ENCODE measurements at places on chromosomes 6 and 20. TPM values are rescaled to one million over a fixed set of nuclear protein-coding genes. Genes with fewer than 3 reads are reported as not detected.
A peak's percentile ranks its signal among the peaks of the same experiment; 100 is the strongest.

The TSBP1 gene
- not detected for polyA plus RNA-seq

DNA sequence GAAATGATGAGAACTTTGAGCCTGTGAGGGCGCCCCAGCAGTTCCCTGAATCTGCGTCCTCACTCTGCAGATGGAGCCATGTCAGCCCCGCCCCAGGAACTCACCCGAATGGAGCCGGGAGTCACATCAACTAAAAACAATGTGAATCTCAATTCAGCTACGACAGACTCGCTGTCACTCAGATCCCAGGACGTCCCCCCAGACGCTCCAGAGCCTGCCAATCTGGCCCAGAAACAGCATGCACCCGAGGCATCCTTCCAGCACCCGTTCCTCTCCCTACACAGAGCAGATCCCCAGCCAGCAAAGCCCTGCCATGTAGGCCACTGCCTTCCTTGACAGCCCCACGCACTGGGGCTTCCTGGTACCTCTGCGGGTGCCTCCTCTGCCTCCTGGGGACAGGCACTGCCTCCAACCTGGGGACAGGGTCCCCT lies 248.0 kb downstream of the TTLL2 start:
- DNase-seq, result no peak

DNA sequence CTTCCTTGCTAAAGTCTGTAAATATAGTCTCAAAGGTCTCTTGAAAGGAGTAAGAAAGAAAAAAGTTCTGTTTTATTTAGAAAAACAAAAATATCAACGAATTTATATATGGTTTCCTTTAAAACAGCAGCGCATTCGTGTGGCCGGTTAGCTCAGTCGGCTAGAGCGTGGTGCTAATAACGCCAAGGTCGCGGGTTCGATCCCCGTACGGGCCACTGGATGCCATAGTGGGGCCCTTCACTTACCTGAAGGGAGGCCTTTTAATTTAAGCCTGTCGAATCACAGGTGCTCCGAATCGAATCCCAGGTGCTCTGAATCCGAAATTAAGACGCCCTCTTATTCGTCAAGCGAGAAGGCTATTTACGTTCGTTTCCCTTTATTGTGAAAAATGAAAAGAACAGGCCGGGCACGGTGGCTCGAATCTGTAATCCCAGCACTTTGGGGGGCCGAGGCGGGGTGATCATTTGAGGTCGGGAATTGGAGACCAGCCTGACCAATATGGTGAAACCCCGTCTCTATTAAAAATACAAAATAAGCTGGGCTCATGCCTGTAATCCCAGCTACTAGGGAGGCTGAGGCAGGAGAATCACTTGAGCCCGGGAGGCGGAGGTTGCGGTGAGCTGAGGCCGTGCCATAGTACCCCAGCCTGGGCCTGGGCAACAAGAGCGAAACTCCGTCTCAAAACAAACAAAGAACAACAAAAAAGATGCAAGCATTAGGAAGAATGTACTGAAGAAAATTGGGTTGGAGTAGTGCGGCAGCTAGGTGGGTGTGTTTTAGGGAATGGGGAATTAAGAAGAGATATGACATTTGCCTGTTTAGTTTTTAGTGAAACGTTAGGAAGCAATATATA lies 195.8 kb upstream of the ZNF184 start:
- no peak for DNase-seq

The TAGAP gene
- polyA plus RNA-seq, result 0.32 TPM

GRCh38 chr6:4687989-4688947 lies 87.9 kb upstream of the CDYL start:
- DNase-seq, result no peak

- DNase-seq, result no peak
Measured at GRCh38 chr6:111429571-111429970, 53.4 kb downstream of the REV3L start.

GRCh38 chr6:47321577-47321976 lies 11.9 kb upstream of the TNFRSF21 start:
- DNase-seq, result no peak

DNA sequence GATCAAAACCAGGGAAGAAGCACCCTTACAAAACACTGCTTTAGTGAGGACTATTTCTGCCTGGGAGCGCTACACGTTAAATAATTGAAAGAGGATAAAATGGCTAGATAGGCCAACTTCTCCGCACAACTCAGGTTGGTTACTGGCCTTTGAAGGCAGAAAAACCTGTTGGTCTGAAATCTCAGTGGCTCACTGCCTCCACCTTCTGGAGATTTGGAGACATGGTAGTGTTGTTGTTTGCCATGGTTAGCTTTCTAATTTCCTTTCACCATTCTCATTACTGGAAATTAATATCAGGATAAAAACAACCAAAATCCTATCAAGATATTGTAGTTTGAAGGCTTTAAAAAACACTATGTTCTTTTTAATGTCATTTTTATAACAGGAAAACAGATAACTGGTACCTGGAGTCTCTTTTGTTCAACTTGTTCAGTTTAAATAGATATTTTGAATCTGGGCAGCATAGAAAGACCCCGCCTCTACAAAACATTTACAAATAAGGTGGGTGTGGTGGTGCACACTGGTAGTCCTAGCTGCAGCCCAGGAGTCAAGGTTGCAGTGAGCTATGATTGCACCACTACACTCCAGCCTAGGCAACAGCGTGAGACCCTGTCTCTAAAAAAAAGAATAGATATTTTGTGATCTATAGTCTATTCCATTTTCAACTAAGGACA lies 27.5 kb upstream of the BCLAF1 start:
- no peak for DNase-seq

The PGBD1 gene
- polyA plus RNA-seq, result 1.7 TPM

The SCRT2 gene
- not detected for polyA plus RNA-seq

DNA sequence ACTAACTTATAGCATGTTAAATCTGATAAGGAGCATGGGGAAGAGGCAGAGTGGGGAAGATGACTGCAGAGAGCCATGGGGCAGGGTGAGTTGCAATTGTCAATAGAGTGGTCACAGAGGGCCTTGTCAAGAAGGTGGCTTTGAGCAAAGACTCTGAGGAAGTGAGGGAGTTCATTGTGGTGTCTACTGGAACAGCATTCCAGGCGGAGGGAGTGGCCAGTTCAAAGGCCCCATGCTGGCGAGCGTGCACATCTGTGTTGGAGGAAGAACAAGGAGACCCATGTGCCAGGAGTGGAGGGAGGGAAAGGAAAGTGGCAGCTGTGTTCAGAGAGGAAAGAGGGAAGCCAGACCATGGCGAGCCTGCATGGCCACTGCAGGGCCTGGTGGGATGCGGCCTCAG lies 15.8 kb upstream of the GPR6 start:
- no peak for DNase-seq

The E2F1 gene
- 0.46 TPM for polyA plus RNA-seq

The TFAP2A gene
- polyA plus RNA-seq, result 0.30 TPM

The RPL10A gene
- polyA plus RNA-seq, result 1,412 TPM

The SLC22A7 gene
- 0.23 TPM for polyA plus RNA-seq

The PRL gene
- not detected for polyA plus RNA-seq

The PTCRA gene
- polyA plus RNA-seq, result not detected

The PAK5 gene
- not detected for polyA plus RNA-seq

GRCh38 chr6:39102071-39102820 lies 12.7 kb downstream of the SAYSD1 start:
- DNase-seq, result no peak

GRCh38 chr6:14499841-14500240 lies 382.3 kb downstream of the CD83 start:
- no peak for DNase-seq

GRCh38 chr6:18506382-18507017 lies 119.3 kb downstream of the RNF144B start:
- no peak for DNase-seq

- DNase-seq, result no peak
Measured at GRCh38 chr6:31851485-31851832, 11.2 kb downstream of the NEU1 start.

DNA sequence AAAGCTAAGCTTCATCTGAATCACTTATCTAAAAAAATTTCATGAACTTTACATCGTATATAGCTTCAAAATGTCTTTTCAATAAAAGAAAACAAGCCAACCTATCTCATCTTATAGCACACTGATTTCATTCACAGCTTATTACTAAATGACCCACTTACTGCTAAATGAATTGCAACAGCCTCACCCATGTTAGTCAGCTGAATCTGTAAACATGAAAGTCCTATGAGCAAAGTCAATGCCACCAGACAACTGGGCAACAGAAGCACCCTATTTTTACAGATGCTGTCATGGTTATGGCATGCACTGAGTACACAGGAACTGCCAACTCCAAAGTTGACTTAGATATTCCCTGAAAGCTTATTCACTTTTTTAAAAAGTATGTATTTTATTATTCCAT lies 41.2 kb upstream of the DST start:
- peak; percentile 45 for DNase-seq

- DNase-seq, result no peak
Measured at GRCh38 chr20:33034115-33034514, 2.7 kb downstream of the BPIFB6 start.

DNA sequence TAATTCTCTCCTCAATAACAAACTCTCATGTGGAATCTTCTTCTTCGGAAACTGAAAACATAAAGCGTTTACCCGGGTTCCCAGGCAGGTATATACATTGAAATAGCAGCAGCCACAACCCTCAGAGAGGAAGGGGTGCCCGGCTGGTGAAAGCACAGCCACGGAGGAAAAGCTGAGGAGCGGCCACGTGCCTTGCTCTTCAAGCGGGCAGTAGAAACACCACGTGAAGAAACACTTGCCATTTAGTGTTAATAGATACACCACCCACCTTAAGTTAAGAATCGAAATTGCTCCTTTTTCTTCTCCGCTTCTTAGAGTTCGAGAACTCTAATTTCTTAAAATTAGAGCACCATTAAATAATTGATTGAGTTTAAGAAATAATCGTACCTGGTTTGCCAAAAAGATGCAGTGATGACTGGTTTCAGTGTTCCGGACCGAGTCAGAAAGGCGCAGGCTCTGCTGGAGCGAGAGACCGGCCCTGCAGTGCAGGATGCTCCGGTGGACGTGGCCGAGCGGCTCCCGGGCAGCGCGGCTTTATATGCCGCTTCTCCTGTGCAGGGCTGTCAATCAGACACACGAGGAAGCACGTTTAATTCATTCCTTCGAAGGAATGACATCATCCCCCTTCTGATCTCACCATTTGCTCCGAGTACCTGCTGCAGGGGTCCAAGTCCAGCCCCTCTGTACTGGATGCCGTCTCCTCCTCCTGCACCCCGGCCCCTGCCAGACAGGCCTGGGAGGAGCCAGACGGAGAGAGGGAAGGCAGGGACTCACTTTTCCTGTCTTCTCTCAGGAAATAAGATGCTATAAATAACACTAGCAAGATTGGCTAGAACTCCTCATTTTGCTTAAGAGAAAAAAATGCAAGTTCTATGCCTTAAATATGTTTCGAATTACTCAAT lies at the start of gene THBS2:
Gene THBS2 (minus strand): TSS at position 510 of the 902 bp plus-strand sequence. CDS start 3,062 bp downstream, outside the sequence.
- DNase-seq, result peak; percentile 72

DNA sequence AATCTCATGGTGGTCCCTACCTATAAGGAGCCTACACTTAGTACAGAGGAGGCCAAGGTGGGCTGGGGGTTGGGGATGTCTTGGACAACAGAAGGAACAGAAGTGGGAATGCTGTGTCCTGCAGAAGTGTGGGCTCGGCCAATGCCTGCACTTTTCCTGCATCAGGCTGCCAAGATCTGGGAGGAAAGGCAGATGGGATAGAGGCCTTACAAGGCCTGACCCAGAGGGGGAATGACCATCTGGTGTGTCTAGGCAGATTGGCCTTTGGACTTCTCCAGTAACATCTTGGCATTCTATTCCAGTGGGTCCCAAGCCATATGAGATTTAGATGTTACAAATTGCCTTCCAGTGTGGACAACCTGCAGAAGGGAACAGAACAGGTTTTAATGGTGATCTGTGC lies 124.7 kb upstream of the GPR6 start:
- no peak for DNase-seq

DNA sequence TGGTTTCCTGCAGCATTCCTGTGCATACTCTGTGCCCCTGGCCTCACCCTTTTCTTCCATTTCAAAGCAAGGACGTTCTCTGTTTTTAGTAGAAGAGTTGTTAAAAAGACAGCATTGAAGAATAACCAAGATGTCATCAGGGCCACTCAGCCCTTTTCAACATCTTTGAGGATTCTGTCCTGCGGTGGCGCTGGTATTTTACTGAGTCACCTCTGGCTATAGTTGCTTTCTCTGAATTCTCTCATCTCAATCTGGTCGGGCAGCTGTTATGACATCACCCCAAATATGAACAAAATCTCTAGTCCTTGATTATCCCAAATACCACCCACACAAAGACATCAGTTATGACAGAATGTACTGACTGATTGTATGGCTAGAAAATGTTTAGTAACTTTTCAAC lies 204.2 kb downstream of the GRIK2 start:
- DNase-seq, result no peak

- no peak for DNase-seq
Measured at GRCh38 chr6:30890646-30891449, 6.5 kb downstream of the DDR1 start.

- DNase-seq, result no peak
Measured at GRCh38 chr20:34951252-34951651, 4.4 kb downstream of the GSS start.

- DNase-seq, result peak; percentile 50
Measured at GRCh38 chr6:156977527-156978291, 200.5 kb downstream of the ARID1B start.

The PHACTR3 gene
- 0.19 TPM for polyA plus RNA-seq

- DNase-seq, result no peak
Measured at GRCh38 chr6:159899994-159900745, 9.4 kb downstream of the MAS1 start.

The PNLDC1 gene
- polyA plus RNA-seq, result 0.04 TPM

Measured in heart left ventricle (tissue), 16 donors.